CD4-positive, alpha-beta T cell treated with Interleukin-21 for 1 hour (primary cell): ENCODE measurements at places on chromosomes 12 and 14.

GRCh38 chr12:115268451-115268850 lies 584.5 kb upstream of the TBX3 start:
- no peak for DNase-seq

DNA sequence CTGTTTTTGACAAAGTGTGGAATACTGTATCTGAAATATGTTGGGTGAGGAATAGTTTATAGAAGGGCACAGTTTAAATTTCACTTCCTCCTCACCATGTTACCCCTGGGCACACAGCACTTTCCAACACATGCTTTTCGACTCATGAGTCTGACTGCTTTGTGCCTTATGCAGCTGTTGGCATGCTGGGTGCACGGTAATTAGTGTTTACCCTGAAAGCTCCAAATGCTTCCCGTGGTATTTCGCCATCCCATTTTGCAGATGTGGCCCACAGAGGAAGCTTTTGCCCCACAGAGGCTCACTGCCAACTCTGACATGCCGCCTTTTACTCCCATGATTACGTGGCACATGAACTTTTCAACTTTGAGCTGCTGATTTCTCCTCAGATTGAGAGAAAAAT lies 168.6 kb downstream of the PRKCH start:
- DNase-seq = no peak

- DNase-seq = no peak
Measured at GRCh38 chr12:110279566-110280375, 1.3 kb upstream of the ATP2A2 start.

DNA sequence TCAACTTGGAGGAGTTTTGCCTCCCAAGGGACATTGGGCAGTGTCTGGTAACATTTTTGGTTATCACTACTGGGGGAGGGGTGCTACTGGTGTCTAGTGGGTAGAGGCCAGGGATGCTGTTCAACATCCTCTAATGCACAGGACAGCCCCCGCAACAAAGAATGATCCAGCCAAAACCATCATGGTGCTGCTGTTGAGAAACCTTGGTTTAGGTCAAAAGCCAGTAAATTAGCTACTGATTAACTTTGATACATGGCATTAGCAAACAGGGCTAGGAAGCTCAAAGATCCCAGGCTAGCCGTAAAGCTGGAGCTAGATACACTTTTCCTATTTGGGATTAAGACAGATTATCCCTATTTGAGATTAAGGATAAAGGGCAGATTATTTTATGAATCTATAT lies 8.8 kb downstream of the ALKBH2 start:
- no peak for DNase-seq
